NCI-H446 treated with DMSO at 0.1 percent for 48 hours (cell line): ENCODE measurements at places on chromosomes 13 and 19.

- no peak for DNase-seq
Observed at GRCh38 chr19:6639439-6639838, 30.5 kb downstream of the TNFSF14 start.

GRCh38 chr19:1854039-1854541 is 5.8 kb upstream of the REXO1 start:
- no peak for DNase-seq

GRCh38 chr13:98141509-98142379 is 1.1 kb upstream of the FARP1 start:
- no peak for DNase-seq

- no peak for DNase-seq
Observed at GRCh38 chr13:51380269-51380668, 40.8 kb downstream of the SERPINE3 start.

DNA sequence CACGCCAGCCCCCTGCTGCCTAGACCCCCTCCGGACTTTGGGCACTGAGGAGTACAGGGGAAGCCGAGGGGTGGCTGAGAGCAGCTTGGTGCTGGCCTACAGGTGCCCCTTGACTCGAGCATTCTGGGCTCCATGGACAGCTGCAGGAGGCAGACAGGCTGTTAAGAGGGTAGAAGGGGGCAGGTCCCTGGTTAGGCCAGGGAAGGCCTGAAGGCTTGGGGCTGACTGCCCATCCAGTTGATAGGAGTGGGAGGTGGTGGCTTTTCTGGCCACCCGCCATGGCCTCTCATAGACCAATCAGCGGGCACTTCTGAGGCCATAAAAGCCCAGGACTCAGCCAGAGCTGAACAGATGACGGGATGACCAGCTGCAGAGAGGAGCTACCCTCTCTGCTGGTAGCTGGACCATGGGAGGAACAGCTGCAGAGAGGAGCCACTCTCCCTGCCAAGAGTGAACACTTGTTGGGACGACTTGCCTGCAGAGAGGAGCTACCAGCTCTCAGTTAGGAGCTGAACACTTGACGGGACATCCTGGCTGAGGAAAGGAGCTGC is 10.7 kb upstream of the SUPT20H start:
- no peak for DNase-seq

- DNase-seq: no peak
Observed at GRCh38 chr19:46927106-46927505, 66.3 kb downstream of the ARHGAP35 start.

DNA sequence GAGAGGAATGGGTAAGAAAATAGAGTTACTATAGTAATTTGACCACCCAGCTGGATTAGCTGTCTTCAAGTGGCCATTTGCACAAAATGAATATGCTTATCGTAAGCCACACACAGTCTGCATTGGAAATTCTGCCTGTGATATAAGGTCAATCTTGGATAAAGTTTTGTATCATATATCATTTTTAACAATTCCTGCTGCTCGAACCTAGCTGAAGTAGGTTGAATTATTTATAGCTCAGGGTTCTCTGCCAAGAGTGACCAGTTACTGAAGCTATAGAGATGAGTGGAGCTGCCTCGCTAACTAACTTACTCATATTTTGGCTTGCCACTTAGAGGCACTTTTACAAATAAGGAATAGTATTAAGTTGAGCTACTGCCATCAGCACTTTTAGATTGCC is 220.9 kb downstream of the RGCC start:
- no peak for DNase-seq

GRCh38 chr13:41500511-41500910 is 43.2 kb downstream of the RGCC start:
- no peak for DNase-seq

DNA sequence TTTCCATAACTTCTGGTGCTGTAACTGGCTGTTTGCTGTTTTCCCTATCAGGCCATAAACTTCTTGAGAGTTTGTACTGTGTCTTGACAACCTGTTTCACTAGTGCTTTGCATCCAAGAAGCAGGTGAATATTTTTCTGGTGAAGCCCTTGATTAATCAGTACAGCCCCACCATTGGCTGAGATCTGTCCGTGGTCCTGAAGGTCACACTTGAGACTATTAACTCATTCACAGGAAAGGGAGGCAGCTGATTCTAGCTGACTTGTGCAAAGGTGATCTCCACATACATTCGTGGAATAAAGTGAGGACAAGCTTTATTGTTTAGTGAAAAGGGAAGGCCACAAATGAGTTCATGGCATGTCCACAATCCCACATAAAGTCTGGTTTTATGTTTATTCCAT is 61.4 kb upstream of the ZNF835 start:
- no peak for DNase-seq

GRCh38 chr13:80297094-80297493 is 43.8 kb downstream of the SPRY2 start:
- DNase-seq: no peak

DNA sequence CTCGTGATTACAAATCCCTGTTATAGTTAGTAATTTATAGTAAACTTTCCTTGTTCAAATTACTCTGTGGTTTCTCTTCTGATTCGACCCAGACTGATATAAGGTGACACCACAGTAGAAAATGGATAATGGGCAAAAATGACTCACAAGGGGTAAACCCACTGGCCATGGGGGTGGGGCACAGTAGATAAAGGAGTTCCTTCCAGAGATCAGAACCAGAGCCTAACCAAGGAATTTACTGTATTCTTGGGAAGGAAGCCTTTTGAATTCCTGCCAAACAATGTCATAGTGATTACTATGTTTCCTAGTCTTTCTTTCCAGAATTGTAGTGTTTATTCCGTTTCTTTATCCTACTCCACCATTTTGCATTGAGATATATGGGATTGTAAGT is 21.9 kb downstream of the MIR17HG start:
- no peak for DNase-seq

GRCh38 chr13:80504453-80504852 is 163.5 kb upstream of the SPRY2 start:
- no peak for DNase-seq
